ENCODE measurements at places on chromosomes 2 and 18.

DNA sequence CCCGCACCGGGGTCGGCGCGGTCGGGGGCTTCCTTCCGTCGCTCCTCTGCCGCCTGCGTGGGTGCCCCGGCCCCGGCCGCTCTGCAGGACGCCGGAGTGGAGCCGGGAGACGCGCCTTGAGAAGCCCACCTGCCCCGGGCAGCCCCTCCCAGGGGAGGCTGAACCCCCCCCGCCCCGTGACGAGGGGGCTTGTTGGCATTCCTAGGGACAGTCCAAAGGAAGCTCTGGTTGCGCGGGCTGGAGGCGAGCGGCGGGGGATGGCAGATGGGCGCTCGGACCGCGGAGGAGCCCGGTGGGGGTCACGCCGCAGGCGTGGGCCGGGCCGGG lies 133.5 kb upstream of the MGAT5 start:
- DNase-seq = no peak

- DNase-seq = no peak
Measured at GRCh38 chr2:40168546-40168945, 283.3 kb downstream of the SLC8A1 start.

DNA sequence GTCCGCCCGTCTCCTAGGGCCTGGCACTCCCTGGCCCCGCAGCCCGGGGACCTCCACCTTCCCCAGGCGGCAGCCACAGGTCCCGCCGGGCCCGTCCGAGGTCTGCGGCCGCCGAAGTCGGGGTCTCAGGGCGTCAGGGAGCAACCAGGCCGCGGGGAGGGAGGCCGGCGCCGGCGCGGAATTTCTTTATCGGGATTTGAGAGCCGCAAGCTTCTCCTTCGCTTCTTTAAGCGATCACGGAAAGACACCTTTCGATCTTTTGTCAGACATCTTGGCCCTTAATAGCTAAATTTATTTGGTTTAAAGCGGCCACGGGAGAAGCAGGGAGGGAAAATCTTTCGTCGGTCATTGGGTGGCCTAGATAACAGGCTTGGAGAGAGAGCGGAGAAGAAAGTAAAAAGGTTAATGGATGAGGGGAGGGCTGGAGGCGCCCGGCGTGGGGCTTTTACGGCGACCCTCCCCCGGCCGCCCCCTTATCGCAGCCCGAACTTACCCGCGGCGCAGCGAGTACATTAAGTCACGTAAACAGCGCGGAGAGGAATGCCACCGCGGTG lies 4.3 kb upstream of the GATA6 start:
- no peak for DNase-seq

DNA sequence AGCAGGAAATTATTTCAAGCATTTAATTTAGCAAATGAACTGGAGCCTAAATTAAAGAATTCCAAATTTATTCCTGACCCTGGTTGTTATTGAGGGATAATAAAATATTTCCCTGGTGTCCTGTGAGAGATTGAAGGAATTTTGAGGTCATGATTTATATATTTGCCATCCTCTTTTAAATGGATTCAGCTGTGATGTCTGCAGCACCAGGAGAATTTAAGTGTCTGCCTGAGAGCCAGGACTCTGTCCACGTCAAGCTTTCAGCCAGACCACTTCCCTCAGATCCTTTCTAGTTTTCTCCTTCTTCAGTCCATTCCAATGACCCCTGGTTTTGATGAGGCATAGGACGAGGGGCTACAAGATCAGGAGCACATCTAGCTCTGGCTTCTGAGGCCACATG lies 59.9 kb downstream of the INO80C start:
- no peak for DNase-seq

GRCh38 chr2:135792401-135793150 lies 44.4 kb downstream of the LCT start:
- no peak for DNase-seq

- no peak for DNase-seq
Measured at GRCh38 chr2:64787698-64788097, 134.0 kb upstream of the SERTAD2 start.

- DNase-seq = no peak
Measured at GRCh38 chr2:216974321-216975302, 114.7 kb upstream of the TNP1 start.

DNA sequence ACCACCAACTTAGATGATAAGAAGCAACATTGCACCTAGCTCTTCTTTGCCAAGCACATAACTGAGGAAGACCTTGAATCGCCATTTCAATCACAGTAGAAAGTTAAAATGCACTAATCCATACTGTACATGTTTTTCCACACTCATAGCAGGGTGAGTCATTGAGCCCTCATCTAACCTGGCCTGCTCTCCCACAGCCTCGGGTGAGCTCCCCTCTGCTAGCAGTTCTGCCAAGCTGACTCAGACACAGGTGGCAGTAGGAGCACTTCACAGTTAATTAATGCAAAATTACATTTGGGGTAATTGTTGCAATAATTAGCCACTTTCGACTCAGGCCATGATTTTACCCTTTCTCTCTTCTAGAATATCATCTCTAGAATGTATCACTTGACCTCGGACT lies 1632.8 kb upstream of the CELF4 start:
- DNase-seq = peak; percentile 2

- no peak for DNase-seq
Measured at GRCh38 chr2:109466674-109467575, 146.8 kb downstream of the SEPTIN10 start.

GRCh38 chr18:23487738-23488570 lies 15.4 kb upstream of the RMC1 start:
- no peak for DNase-seq

DNA sequence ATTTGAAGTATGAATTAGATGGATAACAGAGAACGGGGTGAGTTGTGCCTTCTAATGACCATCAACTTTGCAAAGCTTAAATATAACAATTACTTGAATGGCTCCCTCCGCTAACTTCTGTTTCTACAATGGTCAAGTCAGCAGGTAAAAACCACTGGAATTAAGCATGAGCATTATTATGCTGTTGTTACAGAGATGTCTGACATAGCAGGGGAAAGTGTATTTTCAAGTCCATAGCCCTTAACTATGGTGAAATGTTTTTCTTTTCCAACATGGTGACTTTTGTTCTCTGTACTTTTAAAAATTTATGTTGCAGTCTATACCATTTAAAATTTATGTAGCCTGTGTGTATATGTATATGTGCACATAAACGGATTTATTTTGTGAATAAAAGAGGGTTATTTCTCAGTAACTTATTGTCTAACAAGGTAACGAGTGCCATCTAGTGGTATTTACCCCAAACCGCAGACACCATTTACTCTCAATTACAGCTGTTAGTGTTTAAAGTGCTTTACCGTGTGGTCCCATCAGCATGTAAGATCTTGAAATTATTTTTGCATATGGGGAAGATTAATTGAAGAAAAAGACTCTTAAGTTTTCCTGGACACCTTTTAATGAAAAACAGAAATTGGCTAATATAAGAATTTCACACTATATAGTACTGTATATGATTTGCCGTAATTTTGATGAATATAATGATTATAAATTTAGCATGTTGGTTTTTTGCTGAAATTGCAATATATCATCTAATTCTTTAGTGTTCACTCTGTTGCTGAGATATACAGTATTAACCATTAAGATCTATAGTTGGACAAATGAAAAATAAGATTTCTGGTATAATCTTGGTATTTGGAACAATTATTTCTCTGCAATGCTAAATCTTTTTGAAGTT lies 78.2 kb downstream of the UBE2E3 start:
- peak; percentile 6 for DNase-seq

GRCh38 chr18:3857544-3857943 lies 407.6 kb downstream of the TGIF1 start:
- no peak for DNase-seq

GRCh38 chr2:64140665-64141200 lies 3.5 kb downstream of the PELI1 start:
- DNase-seq = no peak

GRCh38 chr2:122233372-122233771 lies 477.9 kb downstream of the TSN start:
- no peak for DNase-seq

DNA sequence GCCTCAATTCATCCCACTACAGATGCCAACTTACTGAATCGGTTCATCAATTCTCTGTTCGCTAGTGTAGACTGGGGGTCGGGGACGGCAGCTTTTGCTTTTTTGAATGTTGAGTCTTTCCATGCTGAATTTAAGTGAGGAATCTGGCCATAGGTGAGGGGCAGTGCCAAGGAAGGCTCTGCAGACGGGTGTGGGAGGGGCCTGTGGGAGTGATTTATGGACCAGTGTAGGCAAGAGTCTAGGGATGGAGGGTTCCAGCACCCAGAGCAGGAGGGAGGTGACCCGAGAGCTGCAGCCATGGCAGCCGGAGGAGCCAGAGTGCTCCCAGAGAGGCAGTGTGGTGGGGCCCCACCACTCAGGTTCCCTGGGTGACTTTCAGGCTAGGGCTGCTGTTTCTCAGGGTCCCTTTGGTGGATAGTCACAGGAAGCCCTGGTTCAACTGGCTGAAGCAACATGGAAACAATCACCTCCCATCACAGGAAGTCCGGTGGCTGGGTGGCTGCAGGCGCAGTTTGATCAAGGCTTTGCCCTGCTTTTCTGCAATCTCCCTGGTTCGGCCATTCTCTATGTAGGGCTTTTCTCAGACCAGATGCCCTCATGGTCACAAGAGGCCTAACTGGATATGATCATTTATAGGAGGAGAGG lies 16.9 kb upstream of the TEX44 start:
- DNase-seq = no peak

GRCh38 chr2:7358865-7359447 lies 441.7 kb downstream of the RNF144A start:
- no peak for DNase-seq

- DNase-seq = no peak
Measured at GRCh38 chr2:175310813-175311504, 129.4 kb upstream of the ATP5MC3 start.

DNA sequence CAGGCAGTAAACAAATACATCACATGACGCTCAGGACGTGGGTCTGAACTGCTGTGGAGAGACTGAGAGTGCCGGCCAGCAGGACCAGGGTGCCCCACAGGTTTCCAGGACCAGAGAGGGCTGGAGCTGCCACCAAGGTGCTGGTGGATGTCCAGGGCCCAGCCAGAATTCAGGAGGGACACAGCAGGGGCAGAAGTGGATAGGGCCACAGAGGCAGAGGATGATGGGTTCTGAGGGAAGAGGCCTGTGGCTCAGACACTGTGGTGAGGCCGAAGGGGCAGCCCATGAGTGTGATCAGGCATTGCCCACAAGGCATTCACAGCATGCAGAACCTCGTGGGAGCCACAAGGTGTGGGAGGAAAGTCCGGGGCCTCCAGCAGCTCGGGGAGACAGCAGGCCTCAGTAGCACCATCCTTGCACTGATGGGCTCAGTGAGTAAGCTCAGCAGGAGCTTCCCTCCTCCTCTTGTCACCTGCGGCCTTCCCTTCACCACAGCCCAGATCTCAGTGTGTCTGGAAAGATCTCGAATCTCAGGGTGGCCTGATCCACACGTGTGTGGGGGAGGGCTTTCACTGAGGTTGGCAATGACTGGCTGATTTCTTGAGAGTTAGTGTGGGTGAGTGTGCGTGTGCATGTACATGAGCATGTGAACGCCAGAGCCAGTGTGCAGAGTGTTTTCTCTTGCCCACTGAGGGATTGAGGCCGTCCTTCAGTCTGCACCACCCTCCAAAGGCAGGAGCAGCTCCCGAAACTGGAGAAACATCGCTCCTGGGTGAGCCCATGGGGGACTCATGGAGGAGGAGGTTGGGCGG lies 181.8 kb upstream of the RAB6C start:
- DNase-seq = no peak

GRCh38 chr18:59900222-59901128 lies 679 bp downstream of the PMAIP1 start:
- DNase-seq = peak; percentile 84

- DNase-seq = no peak
Measured at GRCh38 chr18:36533446-36534153, 236.1 kb downstream of the FHOD3 start.

DNA sequence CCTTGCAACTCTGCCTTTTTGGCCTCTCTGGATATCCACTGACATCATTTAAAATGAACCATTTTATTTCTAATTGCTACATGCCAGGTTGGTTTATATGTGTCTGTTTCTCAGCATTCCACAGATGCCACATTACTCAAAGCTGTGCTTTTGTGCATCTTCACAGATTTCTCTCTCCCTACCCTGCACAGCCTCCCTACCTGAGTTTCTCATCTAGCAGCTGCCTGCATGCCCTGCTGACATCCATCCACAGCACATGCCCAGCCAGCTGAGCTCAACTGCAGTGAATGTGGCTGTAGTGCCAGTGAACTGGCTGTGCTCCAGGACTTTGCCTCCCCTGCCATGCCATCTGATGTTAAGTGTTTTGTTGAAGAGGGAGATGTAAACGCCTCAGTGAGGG lies 44.5 kb downstream of the PKP4 start:
- DNase-seq = no peak

DNA sequence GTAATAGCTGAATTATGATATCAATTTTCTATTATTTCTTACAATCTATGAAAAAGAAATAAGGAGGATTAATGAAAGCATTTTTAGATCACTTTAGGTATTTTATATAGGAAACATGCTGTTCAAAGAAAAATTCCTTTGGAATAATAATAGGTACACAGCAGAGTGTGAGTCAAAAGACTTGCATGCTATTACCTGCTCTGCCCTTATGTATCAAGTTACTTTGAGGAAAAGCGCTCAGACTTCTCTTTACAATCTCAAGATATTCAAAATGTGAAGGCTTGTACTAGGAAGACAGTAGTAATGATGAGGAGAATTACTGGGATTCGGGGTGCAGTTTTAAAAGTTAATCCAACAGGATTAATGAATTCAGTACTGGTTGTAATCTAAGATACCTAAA lies 29.1 kb upstream of the RNU4ATAC start:
- DNase-seq = no peak

GRCh38 chr2:36915627-36916026 lies 50.7 kb downstream of the STRN start:
- DNase-seq = no peak

DNA sequence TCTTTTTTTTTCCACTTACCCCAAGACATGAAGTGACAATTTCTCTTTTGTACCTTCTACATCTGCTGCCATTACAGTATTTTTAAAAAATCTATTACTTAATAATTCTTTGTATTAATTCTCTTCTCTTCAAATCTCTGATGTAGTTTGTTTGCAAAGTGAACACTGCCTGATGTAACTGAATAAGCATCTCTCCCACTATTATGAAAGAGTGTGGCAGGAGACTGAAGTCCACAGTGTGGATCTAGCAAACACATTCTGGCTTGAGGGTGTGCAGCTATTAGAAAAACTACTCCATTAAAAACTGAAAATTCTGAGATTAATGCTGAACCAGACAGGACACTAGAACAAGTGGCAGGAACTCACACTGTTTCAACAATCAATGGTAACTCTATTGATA lies 5.0 kb upstream of the SERPINB8 start:
- DNase-seq = no peak

GRCh38 chr2:183186296-183186695 lies 62.1 kb downstream of the NUP35 start:
- DNase-seq = no peak

- no peak for DNase-seq
Measured at GRCh38 chr2:235901243-235901642, 266.9 kb downstream of the GBX2 start.

- no peak for DNase-seq
Measured at GRCh38 chr2:237702441-237703391, 75.3 kb downstream of the LRRFIP1 start.

Measured in SW480 (cell line).